Ecto neural progenitor cell (in vitro differentiated cells): ENCODE measurements at places on chromosomes 7 and 10.

DNA sequence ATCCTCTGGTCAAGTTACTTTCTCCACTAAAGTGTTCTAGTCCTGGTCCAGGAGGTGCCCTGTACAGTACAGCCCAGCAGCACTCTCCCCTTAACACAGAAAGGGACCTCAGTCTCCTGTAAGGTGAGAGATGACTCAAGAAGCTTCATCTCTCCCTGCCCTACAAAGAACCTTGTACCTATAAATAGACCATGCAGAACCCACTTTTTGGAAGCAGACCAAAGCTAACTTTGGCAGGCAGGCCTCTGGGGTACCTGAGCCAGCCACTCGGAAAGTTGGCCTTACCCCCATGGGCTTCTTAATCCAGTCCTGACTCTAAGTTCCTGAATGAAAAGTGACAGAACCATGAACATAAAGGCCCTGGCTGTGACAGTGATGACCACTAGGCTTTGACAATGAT, 454.8 kb downstream of the KCNMA1 start:
- DNase-seq = no peak

GRCh38 chr7:92053312-92053711, 81.0 kb downstream of the CYP51A1 start:
- no peak for DNase-seq

DNA sequence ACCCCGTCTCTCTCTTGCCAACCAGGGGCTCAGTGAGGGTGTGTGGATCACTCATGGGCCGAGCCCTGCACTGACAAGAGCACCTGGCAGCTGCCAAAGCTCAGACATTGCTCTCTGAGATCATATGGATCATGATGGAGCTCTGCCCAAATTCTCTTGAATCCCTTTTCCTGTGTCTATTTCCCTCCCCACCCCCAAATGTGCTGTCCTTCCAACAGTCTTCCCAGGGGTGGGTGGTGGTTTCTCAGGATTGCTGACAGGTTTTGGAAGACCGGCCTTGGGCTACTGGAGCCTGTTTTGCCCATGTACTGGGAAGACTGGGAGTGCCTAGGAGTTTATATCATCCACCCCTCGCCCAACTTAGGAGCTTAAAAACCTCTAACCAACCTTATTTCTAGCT, 10.5 kb downstream of the ARHGAP22 start:
- DNase-seq = peak; percentile 38

- DNase-seq = no peak
These were observed 988.6 kb downstream of the SORCS1 start for GRCh38 chr10:106175760-106176377.

DNA sequence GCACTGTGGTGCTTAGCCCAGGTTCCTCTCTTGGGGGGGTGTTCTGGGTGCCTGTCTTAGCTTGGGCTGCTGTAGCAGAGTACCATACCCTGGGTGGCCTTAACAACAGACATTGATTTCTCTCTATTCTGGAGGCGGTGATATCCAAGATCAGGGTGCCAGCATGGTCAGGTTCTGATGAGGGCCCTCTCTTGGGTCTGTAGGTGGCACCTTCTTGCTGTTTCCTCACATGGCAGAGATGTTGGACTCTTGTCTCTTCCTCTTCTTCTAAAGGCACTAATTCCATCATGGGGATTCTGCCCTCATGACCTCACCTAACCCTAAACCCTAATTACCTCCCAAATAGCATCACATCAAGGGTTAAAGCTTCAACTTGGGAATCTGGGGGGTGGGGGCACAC, 19.9 kb upstream of the CRHR2 start:
- DNase-seq = no peak

GRCh38 chr10:122727426-122727825, 27.8 kb upstream of the C10orf120 start:
- no peak for DNase-seq

DNA sequence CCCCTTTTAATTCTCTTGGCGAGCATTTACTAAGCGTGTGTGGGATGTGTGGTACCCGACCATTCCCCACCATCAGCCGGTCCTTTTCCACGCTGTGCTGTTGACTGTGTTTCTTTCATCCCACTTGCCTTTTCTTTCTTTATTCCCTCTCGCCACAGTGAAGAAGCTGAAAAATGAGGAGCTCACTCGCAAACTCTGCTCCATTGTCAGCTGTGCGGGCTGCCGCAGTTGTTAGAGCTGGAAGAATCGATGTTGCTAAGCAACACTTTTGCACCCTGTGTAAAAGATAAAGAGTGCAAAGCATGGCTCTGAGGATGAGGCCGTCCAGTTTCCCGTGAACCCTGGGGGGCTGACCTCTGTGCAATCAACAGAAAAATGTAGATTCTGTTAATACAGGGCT, 203.1 kb upstream of the NEBL start:
- peak; percentile 55 for DNase-seq

DNA sequence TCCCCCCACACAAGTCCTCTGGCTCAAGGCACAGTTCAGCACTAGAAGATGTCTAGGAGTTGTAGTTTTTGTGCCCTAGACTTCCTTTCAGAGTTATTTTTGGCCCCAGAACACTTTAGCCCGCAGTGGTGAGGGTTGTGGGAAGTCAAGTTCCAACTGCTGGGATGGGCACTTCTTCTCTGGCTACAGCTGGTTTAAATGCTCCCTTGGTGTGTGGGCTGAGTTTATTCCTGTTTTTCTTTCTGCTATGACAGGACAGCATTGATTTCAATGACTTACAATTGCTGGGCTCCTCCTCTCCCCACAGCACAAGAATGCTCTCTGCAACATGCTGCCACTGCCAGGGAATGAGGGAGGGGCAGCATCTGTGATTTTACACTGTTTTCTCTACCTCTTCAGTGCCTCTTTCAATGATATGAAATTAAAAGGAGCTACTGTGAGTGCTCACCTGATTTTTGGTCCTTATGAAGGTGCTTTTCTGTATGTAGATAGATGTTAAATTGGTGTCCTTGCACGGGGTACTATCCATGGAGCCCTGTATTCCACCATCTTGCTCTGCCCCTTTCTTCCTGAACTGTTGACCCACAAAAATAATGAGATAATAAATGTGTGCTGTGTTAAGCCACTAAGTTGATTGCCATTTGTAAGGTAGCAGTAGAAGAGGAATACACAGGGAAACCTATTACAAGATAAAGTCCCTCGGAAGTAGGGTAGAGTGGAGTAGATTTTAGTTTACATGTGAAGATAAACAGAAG, 56.3 kb downstream of the SLC13A1 start:
- no peak for DNase-seq

- no peak for DNase-seq
These were observed 14.6 kb downstream of the CHST12 start for GRCh38 chr7:2417981-2418481.

- no peak for DNase-seq
These were observed 227.7 kb upstream of the TEX47 start for GRCh38 chr7:89023206-89023605.

GRCh38 chr7:80708123-80708522, 69.7 kb downstream of the CD36 start:
- no peak for DNase-seq

- DNase-seq = no peak
These were observed 380.9 kb downstream of the LRRTM3 start for GRCh38 chr10:67306588-67307205.

- DNase-seq = no peak
These were observed 27.4 kb upstream of the NDST2 start for GRCh38 chr10:73838827-73839226.

DNA sequence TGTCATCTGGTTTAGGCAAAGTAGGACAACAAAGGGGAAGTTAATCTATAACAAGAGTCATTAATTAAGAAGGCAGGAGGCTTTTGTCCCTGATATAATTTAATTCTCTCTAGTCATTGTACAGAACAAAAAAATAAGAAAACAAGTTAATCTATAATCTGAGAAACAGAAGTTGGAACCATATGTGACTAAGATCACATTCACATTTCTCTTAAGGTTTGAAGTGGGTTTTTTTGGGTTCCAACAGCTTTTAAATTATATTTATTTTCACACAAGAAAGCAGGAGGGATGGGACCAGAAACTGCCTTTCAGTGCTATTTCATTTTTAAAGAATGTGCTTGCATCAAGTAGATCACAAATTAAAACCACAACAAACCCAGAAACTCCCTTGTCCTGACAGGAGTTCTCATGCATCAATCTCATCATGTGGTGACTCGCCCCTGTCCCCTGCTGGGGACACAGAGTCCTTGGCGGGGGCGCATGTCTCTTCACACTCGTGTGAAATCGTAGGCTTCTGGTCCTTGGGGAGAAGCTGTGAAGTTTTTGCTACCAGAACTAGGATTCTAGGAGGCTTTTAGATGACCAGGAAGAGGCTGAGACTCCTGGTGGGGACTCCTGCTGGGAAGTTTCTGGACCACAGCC, 10.1 kb upstream of the OPN4 start:
- peak; percentile 48 for DNase-seq

DNA sequence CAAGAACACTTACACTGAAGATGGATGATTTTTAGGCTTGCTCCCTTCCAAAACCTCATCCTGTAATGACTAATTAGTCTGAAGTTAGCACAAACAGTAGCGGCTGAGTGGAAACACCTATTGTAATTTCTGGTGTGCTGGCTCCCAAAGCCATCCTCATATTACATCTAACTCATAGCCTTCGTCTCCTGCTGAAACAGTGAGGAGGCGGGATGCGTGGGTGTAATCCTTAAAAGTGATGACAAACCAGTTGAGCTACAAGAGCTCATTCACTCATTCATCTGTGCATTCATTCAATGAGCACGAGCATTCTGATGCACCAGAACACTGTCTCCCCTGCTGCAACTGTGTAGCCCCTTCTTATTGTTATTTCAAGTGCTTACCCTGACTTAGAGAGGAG, 235.3 kb downstream of the CALN1 start:
- no peak for DNase-seq

DNA sequence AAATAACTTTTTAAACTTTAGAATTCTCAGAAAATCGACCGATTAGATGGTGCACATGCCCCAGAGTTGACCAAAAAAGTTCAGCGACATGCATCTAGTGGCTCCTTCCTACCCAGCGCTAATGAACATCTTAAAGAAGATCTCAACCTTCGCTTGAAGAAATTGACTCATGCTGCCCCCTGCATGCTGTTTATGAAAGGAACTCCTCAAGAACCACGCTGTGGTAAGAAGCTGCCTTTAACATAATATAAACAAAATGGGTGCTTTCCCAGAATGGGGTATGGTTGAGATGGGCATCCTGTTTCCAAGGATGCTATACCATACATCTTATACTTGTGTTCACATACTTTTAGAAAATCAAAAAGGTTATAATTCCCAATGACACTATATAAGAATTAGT, 24.6 kb downstream of the GLRX3 start:
- DNase-seq = no peak

DNA sequence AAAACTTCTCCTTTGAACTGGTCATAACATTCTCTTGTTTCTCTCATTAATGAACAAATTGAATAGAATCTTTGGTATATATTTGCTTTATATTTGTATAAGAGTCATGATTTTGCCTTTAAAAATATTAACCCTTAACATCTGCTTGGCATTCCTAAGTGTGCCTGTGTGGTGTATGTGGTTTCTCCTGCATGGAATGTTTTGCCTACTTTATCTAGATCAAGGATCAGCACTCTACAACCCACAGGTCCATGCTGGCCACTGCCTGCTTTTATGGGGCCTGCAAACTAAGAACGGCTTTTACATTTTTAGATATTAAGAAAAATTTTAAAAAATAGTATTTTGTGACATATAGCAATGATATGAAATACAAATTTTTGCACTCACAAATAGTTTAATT, 4.3 kb upstream of the LAMB4 start:
- no peak for DNase-seq

DNA sequence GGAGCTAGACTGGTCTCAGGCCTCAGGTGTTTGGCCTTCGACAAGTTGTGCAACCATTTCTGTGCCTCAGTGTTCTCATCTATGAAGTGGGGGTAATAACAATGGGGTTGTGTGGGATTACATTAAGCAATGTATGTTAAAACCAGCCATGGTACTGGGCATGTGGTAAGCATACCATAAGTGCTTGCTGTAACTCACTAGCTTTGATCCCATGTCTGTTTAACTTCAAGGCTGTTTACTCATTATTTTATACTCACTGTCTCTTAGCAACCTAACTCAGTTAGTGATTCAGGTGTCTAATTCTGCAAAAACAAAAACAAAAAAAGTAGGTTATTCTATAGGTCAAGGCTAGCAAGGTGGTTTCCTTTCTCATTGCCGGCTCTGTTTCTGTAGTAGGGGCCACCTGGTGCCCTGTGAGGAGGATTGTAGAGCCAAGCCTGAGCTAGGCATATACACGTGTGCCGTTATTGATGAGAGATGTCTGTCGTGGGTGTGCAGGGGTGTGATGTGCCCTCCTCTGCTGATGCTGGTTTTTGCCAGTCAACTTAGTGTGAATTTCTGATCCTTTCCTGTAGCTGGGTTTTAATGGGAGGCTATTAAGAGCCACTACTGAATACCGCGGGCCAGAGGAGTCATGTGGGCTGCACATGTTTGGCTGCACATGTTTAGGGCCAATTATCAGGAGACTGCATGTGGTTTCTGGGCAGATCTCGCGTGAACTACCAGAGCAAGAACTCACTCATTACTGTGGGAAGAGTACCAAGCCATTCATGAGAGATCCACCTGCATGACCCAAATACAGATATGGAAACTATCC, 56.2 kb downstream of the EEPD1 start:
- DNase-seq = no peak

- DNase-seq = no peak
These were observed 166.2 kb upstream of the TAC1 start for GRCh38 chr7:97565665-97566064.

DNA sequence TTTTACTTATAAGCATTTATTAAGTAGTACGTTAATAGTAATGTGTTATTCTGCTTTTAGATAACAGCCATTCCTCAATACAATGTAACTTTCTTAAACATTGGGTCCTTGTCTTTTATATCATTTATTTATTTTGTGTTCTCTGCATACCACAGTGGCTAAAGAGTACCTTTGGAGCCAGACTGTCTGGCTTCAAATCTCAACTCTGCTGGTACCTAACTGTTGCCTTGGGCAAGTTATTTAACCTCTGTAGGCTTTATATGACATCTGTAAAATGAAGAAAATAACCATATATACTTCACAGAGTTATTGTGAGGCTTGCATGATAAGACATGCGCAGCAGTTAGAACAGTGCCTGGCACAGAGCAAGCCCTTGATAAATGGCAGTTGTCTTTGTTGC, 397.6 kb downstream of the MDFIC start:
- no peak for DNase-seq

DNA sequence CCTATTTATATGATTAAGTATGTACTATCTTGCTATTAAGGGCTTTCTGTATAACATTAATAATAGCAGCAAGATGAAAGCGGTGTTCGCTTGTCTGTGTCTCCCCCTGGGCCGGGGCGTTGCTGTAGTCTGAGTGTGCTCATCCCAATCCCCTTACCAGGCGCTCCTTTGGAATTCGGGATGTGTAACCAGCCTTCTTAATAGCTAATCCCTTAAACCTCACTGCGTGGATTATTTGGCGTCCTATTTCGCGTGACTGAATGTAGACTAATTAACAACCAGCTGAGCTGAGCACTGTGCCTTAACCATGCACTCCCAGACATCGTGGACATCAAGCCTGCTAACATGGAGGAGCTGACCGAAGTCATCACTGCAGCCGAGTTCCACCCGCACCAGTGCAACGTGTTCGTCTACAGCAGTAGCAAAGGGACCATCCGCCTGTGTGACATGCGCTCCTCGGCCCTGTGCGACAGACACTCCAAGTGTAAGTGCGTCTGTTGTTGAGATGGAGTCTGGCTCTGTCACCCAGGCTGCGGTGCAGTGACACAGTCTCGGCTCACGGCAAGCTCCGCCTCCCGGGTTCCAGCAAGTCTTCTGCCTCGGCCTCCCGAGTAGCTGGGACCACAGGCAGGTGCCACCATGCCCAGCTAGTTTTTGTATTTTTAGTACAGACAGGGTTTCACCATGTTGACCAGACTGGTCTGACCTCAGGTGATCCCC, 36.6 kb downstream of the BNIP3 start:
- no peak for DNase-seq
